ENCODE measurements at places on chromosomes 12 and 14.

DNA sequence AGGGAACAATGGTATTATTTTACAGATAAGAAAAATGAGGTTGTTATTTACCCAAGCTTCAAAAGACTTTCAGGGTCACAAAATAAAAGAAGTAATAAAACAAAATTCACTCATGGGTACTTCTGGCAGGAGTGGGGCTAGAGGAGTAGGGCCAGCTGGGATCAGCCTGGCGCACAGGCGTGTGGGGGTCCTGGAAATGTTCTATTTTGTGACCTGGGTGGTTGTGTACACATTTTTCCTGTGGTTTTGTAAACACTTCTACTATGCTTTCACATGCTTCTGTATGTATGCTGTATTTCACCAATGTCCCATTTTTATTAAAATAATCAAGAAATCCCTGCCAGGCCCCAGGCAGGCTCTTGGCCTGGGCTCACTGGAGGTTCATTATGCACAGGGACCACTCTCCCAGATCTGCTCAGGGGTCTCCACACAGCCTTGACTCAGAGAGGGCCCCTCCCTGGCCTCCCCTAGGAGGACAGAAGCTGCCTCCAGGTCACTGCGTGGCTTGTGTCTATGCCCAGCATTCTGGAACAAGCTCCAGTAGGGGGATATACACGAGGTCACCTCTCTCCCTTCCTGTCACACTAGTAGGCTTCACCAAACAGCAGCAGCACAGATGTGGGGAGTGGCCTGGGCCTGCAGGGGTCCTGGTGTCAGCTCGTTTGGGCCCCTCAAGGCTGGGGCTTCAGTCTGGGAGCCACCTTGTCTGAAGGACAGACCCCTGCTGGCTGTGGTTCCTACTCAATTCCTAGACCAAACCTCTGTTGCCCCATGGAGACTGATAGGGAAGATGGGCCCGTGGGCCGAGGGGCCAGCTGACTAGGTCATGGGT, 37.8 kb downstream of the ANAPC7 start:
- DNase-seq = no peak

GRCh38 chr12:89236237-89236636, 116.1 kb downstream of the DUSP6 start:
- DNase-seq = no peak

DNA sequence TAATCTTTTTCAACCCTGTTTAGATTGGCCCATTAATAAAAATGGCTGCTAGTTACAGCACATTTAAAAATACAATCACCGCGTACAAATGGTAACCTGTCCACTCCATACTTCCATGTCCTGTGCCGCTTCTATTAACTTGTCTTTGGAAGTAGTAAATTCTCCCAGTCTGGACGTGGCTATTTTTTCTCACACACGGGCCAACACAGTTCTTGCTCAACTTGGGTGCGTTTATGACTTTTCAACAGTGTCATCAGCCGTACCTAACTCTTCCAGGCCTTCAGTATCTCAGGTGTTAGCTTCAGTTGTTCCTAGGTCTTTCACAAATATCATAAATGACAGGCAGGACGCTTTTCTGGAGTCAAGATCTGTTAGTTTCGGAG, 475 bp upstream of the PCNX1 start:
- no peak for DNase-seq

DNA sequence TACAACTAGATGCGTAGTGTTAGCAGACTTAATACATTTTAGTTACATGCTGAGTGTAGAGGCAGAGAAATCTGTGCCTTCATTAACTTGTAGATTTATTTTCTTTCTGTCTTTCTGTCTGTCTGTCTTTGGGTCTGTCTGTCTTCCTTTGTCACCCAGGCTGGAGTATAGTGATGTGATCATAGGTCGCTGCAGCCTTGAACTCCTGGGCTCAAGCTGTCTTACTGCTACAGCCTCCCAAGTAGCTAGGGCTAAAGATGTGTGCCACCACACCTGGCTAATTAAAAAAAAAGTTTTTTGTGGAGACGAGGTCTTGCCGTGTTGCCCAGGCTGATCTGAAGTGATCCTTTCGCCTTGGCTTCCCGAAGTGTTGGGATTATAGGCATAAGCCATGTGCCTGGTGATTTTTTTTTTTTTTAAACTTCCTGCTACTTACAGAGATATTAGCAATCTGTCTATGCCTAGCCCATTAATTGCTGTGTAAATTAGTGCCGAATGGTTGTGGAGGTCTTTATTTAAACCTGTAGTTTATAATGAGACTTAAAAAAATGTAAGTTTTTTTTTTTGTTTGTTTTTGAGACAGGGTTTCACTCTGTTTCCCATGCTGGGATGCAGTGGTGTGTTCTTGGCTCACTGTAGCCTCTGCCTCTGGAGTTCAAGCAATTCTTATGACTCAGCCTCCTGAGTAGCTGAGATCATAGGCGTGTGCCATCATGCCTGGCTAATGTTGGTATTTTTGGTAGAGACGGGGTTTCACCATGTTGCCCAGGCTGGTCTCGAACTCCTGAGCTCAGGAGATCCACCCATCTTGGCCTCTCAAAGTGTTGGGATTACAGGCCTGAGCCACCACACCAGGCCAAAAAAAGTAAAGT, 22.8 kb downstream of the ERC1 start:
- DNase-seq = peak; percentile 43

DNA sequence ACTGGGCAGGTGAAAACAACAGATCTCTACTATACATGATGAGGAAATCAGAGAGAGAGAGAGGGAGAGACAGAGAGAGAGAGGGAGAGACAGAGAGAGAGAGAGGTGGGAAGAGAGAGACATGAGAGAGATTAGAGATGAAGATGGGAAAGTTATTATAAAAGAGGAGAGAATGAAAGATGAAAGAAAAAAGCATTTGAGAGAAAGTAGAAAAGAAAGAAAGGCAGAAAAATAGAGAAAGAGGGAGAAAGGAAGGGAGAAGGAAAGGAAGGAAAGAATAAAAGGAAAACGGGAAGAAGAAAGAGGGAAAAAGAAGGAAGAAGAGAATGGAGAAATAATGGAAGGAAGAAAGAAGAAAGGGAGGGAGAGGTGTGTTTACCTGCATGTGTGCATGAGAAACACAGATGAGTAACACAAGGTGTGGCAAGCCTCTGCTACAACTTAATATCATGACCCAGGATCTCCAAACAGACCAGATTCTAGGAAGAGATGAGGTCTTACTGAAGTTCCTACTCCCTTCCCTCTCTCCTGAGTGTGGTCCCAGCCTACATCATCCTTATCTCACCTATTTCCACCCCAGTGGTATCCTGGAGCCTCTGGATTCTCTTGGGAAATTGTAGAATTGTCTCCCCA, 176.3 kb downstream of the C12orf75 start:
- no peak for DNase-seq

GRCh38 chr12:9717070-9717925, 15.6 kb downstream of the CLECL1 start:
- DNase-seq = peak; percentile 3

DNA sequence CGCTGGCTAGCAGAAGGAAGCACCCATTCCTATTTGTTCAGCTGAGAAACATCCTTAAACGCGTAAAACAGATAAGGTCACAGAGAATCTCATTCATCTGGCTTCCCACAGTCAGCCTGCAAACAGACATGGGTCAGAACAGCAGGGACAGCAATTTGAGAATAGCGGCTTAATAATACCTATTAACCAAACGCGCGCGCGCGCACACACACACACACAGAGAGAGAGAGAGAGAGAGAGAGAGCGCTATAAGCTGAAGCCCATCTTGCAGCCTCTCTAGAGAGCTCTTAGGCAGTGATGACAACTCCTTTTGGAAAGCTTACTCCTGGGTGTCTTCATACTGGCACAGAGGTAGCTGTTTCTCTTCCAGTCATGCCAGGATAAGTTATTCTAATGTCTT, 26.4 kb downstream of the TMEM132D start:
- no peak for DNase-seq

DNA sequence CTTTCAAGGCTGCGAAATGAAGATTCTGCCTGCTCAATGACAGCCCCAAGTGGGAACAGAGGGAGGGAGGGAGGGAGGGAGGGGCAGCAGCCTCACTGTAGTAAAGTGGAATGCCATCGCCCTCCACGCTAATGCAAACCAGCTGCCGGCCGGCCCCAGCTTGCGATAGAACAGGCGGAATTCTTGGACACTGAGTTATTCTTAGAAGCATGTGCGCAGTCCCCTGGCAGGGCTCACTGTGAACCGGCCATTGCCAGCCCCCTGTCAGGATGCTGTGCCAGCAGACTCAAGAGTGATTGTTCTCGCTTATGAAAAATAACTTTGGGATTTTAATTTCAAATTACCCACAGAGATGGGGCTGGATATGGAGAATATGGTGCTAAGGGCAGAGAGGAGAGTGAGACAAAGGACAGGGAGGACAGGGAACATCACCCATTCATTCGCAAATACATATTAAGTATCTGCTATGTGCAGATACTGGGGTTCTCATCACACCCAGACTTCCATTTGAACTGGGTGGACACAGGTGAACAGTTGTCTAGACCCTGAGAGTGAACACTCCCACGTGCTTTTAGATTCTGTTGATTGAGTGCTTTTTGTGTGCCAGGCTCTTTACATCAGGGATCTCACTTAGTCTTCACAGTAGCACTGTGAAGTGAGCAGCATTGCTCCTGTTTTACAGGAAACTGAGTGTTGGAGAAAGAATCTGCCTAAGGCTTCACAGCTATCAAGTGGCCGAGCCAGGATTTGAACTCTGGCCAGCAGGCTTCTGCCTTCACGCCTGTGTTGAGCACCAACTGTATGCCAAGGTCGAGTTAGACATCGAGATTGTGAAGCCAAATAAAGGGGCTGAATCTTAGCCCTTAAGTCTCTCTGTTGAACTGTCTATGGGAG, 192.9 kb downstream of the C12orf75 start:
- DNase-seq = no peak

- no peak for DNase-seq
Observed at GRCh38 chr12:19005257-19005801, 124.2 kb upstream of the PLEKHA5 start.

GRCh38 chr14:55373784-55374705, 37.6 kb downstream of the ATG14 start:
- no peak for DNase-seq

- peak; percentile 64 for DNase-seq
Observed at GRCh38 chr14:33954016-33954598, 3.2 kb upstream of the EGLN3 start.

DNA sequence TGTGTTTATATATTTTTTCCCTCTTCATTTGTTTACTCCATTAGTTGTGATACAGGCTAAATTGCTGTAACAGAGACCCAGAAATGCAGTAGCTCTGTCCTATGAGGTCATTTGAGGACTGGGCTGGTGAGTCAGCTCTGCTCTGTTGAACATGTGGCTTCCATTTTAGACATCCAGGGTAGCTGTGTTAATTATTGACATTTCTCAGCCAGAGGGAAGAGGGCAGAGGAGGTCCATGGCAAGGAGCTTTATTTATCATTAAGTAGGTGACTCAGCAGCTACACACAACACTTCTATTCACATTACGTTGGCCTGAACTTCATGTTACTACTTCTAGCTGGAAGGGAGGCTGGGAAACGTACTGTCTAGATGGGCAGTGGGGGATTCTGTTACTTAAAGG, 85.4 kb downstream of the PTCSC3 start:
- peak; percentile 91 for DNase-seq

DNA sequence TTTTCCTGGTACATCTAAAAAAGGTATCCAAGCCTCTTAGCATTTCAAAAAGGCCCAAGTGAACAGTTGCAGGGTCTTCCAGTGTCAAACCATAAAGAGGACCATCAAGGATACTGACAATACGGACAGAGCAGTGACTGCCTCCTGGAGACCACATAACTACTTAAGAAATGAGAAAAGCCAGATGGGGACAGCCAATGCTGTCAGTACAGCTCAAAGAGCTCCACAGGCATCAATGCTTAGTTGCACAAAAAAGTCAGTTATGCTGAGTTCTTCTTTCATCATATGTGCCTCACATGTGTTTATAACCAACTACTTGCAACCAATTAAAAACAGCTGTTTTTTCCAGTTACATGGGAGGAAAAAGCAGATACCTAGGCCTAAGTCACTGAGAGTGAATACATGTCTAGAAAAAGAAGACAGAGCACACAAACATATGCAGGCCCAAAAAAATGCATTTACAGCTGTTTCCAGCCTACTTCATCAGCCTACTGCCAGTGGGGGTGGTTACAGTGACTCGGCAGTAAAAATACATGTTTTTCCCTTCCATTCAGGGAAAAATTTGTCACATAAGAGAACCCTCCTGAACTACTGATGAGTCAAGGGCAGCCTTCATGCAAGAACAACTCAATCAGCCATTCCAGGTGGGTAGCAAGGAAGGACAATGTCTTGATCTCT, 84.0 kb downstream of the DCAF5 start:
- DNase-seq = no peak

GRCh38 chr14:105711841-105712460, 185.6 kb downstream of the TMEM121 start:
- no peak for DNase-seq

DNA sequence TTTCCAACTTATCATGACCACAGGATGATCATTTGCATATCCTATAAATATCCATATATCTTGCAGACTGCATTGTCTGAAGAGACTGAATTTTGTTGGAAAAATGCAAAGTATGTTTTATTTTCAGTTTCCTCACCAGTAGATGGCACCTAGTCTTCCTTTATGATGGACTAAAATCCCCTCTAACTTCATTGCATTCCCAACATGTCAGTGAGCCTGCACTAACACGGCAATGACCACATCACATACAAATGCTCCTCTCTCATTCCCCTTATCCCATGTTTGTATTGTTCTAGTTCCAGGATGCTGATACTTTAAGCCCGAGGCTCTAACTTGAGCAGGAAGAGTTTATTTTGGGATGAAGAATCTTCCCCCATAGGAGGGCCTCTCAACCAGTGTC, 24.7 kb upstream of the MYBPC1 start:
- DNase-seq = peak; percentile 78

GRCh38 chr14:37019488-37019887, 152.9 kb downstream of the SLC25A21 start:
- DNase-seq = no peak

DNA sequence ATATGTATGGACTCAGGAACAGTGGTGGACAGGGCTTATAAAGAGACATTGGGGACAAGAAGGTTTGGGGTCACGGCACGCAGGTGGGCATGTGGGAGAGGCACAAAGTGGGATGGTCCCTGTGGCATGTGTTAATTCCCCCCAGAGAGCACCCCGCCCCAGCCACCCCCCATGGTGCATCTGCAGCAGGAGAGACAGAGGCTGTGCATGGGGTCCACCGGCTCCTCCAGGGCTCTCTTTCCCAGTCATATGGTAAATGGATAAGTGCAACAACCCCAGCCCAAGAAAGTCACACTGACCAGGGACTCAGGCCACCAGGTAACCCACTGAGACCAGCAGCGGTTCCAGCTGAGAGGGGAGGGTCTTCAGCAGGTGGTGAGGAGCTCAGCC, 242.1 kb downstream of the BCL11B start:
- DNase-seq = no peak

DNA sequence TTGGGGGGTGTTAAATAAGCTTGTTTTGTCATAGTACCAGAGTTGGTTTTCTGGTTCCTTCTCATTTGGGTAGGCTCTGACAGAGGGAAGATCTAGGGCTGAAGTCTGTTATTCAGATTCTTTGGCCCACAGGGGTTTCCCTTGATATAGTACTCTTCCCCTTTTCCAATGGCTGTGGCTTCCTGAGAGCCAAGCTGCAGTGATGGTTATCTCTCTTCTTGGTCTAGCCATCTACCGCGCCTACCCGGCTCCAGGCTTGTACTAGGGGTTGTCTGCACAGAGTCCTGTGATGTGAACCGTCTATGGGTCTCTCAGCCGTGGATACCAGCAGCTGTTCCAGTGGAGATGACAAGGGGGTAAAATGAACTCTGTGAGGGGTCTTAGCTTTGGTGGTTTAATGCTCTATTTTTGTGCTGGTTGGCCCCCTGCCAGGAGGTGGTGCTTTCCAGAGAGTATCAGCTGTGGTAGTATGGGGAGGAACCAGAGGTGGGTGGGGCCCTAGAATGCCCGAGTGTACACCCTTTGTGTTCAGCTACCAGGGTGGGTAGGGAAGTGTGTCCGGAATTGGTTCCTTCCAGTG, 209.7 kb downstream of the GPHN start:
- no peak for DNase-seq

- no peak for DNase-seq
Observed at GRCh38 chr12:77833329-77833728, 2.6 kb downstream of the NAV3 start.

All from NCI-H69 (cell line).